ENCODE measurements at places on chromosomes 7 and 10.

GRCh38 chr7:12549106-12549505 lies 21.4 kb upstream of the SCIN start:
- no peak for DNase-seq

GRCh38 chr10:71064413-71065118 lies 147.8 kb upstream of the UNC5B start:
- no peak for DNase-seq

- DNase-seq, result no peak
These were observed 183.7 kb upstream of the KLF14 start for GRCh38 chr7:130917669-130918128.

- peak; percentile 77 for DNase-seq
These were observed 61.4 kb upstream of the GPR158 start for GRCh38 chr10:25113191-25114035.

GRCh38 chr7:17130281-17131059 lies 168.0 kb upstream of the AHR start:
- no peak for DNase-seq

GRCh38 chr10:133100706-133101415 lies 13.1 kb downstream of the ADGRA1 start:
- no peak for DNase-seq

DNA sequence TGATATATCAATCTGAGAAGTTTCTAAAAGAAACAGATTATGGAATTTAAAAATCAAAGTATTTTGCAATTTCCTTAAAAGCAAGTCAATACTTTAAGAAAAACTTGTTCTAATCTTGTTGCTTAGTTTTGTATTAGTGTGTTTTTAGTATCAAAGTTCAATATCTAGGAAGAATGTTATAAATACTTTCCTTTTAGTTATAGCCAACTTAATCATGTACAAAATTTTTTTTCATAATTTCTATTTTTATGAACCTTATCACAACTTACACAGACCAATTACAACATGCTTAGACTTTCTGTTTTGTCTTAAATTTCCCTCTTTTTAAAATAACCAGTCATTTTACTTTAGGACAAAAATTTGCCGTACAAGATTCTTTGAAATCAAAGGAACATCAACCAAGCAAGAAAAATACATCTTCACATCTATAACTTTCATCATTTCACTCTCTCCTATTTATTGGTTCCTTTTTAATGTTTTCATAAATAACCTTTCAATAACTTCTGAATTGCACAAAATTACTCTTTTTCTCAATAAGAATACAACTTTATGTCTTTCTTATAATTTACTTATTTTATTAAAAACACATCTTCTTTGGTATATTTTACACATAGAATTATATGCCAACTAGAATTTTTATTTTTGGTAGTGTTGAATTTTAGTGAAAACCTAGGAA lies 308.2 kb upstream of the GLI3 start:
- no peak for DNase-seq

- DNase-seq, result no peak
These were observed 662.5 kb downstream of the POM121L12 start for GRCh38 chr7:53697913-53698312.

GRCh38 chr10:16992611-16993119 lies 136.9 kb downstream of the CUBN start:
- DNase-seq, result no peak

DNA sequence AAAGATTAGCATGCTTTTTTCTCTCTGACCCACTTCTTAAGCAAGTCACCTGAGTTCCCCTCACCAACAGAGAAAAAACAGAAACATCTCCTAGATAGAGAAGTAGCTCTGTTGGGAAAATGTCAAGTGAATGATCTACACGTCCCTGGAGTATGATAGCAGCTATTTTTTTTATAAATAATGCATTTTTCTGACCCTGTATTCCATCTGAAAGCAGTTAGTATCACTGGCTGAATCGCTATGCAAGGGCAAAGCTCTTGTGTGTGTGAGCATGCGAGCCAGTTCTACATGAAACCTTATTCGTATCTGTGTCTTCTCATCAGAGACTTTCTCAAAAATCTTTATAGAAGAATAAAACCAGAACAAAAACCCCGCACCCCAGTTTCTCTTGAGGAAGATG lies 8.2 kb downstream of the ANKMY2 start:
- no peak for DNase-seq

DNA sequence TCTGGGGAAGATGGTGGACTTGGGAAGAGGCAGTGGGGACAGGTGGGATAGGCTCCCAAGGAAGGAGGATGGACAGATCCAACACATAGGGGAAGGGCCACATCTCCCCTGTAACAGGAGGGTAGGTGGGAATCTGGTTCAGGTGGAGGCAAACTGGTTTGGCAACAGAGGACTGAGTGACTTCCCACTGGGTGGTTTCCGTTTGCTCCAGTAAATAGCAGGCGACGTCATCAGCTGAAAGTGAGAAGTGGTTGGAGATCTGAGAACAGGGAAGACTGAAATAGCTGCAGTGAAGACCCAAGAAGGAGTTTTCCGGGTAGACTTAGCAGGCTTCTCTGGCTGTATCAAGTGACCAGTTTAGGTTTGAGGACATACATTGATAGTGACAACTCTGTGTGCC lies 504.4 kb downstream of the GALNT17 start:
- no peak for DNase-seq

- no peak for DNase-seq
These were observed 63.6 kb downstream of the CCDC186 start for GRCh38 chr10:114110174-114110972.

- no peak for DNase-seq
These were observed 161.1 kb upstream of the FRMD4A start for GRCh38 chr10:14491811-14492210.

DNA sequence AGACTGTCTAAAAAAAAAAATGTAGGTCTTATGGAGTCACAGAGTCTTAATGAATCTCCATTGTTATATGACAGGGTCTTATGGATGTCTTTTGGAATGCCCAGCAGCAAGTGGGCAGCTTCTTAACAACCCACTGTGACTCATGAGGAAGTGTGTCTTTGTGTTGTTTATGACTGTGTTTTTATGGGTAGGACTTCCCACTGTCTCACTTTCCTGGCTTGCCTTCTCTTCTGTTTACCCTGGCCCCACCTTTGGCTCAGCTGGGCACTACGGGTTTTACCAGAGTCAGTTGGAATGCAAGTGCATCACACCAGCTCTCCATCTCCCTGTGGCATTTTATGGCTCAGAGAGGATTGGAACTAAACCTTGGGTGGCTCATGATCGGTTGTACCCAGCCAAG lies 580.5 kb downstream of the AUTS2 start:
- no peak for DNase-seq

GRCh38 chr7:98659756-98660155 lies 42.7 kb downstream of the NPTX2 start:
- no peak for DNase-seq

DNA sequence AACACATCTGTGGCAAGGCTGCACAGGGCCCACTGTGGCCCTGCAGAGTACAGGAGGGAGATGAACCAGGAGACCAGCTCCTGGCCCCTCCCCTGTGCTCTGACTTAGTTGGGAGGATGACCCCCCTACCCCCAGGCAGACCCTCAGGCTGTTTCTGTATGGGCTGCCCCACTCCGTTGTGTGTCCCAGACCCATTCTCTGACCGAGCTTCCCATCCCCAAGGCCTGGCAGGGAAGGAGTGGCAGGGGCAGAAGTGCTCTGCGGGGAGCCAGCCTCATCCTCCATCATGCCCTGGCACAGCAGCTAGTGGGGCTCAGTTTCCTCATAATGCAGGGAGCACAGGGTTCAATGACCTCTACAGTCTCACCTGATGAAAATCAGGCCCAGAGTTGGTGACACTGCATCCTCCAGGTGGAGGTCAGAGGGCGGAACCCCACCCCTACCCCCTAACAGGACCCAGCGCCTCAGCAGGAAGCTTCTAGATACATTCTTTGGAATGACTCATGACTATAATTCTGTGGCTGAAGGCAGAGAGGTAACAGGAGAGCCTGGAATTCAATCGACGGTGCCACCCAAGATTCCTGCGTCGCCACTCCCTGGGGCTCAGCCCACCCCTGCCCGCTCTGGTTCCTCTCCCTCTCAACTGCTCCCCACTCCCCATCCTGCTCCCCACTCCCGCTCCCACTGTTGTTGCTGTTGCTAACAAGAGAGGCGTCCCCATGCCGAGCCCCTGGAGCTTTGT lies 18.2 kb downstream of the PODXL start:
- DNase-seq, result no peak

DNA sequence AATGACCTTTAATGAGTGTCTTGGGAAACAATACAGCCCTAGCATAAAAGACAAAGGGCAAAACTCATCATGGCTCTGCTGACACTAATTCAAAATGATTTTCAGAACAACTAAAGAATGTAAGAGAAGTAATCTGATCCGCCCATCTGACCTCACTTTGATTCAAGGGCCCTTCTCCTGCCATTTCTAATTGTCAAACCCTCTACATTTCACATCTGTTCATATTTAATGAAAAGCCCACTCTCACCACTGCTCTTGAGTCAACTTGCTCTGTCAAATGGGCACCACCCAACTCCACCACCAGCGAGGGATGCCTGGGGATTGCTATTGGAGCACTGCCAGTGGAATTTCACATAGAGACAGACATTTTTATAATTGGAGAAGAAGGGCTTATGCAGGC lies 639.2 kb downstream of the KCNMA1 start:
- no peak for DNase-seq

GRCh38 chr10:84613336-84614021 lies 285.1 kb downstream of the CCSER2 start:
- peak; percentile 53 for DNase-seq

GRCh38 chr7:150753826-150754603 lies 16.8 kb downstream of the GIMAP5 start:
- no peak for DNase-seq

DNA sequence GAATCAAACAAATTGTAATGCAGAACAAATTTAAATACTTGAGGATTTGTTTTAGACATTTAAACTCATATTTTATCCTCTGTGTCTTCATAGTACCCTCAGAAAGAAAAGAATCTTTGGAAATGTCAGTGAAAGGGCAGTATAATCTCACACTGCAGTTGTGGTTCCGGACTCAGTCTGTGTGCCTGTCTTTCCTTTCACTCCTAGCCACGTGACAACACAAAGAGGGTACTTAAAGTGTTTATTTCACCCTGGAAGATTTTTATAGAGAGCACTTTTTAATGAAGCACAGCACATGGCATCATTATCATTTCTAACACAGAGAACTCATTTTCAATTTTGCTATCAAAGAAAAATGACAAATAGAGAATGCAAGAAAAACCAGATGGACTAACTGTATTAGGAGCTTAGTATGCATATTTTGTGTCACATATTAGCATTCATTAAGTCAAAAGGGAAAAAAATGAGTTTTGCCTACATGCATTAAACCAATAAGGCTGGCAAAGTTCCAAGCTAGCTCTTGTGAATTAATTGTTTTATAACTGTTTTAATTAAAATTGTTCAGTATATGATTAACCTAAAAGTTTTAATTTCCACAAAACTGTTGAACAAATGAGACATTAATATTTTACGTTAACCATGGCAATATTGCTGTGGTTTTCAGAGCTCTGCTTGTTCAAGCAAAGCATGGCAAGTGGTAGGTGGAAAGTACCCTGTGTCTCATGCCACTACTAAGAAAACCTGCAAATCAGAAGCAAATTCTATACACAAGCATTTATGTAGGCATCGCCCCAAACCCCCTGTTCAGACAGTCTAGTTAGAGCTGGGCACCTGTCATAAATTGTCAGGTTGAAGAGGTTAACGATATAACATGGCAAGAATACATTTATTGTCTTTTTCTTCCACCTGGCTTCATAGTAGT lies 65.9 kb downstream of the AUTS2 start:
- no peak for DNase-seq

GRCh38 chr7:128069373-128070364 lies 38.4 kb upstream of the LRRC4 start:
- DNase-seq, result no peak

GRCh38 chr7:47720141-47720906 lies 138.4 kb upstream of the TNS3 start:
- DNase-seq, result peak; percentile 75

GRCh38 chr10:70085975-70086613 lies 33.4 kb downstream of the MACROH2A2 start:
- DNase-seq, result no peak

- no peak for DNase-seq
These were observed 123.4 kb upstream of the NEBL start for GRCh38 chr10:21020545-21020944.

All from mesothelial cell of epicardium (in vitro differentiated cells).